RWPE1 (cell line): ENCODE measurements at places on chromosomes 4 and X.

GRCh38 chrX:85611926-85612325 is 232.5 kb upstream of the POF1B start:
- no peak for DNase-seq

DNA sequence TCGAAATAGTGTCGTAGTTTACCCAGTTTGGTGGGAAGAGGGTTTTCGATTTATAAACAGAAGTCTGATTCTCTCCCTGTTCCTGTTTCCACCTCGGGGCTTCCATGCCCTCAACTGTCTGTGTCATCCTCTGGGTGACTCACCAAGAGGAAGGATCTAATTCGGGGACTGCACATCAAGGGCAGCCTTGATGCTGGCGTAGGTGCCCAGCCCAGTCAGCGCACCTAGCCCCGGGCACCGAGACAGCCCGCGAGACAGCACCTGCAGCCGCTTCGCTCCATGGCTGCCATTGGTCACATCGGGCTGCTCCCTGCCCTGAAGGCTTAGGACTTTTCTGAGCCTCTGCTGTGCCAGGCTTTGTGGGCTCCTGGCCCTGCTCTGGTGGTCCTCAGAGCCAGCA is 7.7 kb downstream of the ABCD1 start:
- peak; percentile 63 for DNase-seq

- DNase-seq, result no peak
Measured at GRCh38 chrX:44343412-44344141, at the start of gene EFHC2. EFHC2 (minus strand) TSS chrX:44343672; CDS start chrX:44343588, 84 bp downstream.

DNA sequence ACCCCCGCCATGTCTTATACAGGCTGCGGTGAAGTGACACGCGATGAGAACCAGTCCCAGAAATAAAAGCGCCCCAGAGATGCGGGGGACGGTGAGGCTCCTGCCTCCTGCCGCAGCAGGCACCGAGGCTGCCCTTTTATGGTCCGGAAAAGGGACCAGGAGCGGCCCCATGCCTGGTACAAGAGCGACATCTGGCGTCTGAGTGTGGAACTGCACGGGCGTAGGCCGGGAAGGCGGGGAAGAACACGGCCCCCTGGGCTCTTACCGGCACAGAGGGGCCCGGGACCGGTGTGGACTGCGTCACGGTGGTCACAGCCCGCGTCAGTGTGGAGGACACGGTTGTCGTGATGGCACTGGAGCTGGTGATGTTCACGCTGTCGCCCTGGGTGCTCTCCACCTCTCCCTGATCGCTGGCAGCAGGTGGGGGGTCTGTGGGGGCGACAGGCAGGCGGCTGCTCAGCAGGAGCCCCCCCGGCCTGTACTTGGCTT is 8.9 kb upstream of the RENBP start:
- peak; percentile 49 for DNase-seq

DNA sequence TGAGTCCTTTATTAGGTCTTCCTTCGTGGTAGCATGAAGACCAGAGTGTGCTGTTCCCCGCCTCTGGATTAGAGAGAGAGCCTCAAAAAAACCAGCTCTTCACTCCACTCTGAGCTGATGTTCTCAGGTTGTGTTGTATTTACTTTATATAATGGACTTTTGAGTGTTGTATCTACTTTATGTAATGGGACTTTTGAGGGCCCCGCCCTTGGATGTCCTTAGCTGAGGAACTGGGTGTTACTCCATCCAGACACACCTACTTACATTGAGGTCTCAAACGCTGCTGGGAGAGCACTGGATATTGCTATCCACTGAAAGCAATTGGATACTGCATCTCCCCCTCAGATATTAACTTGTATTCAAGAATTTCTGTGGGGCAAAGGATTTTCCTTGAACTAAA is 28.2 kb downstream of the ATP8A1 start:
- DNase-seq, result no peak

DNA sequence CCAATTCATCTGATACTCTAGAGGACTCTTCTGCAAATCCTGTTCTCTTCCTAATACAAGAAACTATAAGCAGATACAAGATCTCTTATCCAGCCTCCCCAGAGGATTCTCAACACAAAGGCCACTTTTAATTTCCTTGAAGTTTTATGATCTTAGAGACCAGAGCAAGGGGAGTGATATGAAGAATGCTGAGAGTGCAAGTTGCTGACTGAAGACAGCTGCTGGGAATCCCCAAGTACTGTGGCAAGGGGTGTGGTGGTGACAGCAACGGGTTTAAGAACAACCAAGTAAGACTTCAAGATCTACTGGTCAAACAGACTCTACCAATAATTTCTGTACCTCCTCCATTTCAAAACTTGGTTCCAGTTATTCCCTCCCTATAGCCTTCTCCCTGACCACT is 7.0 kb downstream of the AMMECR1 start:
- no peak for DNase-seq
